ENCODE measurements at places on chromosomes 2 and 18.

DNA sequence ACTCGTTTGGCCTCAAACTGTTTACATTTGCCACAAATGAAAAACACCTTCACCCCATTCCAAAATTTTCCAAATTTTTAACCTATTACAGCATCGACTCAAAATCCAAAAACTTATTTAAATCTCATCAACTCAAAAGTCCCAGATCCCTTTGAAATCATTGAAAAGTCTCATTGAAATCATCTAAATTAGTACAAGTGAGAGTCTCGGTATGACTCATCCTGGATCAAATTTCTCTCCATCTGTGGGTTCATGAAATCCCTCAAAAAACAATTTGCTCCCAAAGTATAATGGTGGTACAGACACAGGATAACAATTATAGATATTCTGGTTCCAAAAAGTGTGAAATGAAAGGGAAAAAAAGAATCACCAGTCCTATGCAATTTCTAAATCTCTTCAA is 65.1 kb downstream of the LRP1B start:
- DNase-seq: no peak

GRCh38 chr2:178943745-178944144 is 106.2 kb downstream of the CCDC141 start:
- DNase-seq: no peak

DNA sequence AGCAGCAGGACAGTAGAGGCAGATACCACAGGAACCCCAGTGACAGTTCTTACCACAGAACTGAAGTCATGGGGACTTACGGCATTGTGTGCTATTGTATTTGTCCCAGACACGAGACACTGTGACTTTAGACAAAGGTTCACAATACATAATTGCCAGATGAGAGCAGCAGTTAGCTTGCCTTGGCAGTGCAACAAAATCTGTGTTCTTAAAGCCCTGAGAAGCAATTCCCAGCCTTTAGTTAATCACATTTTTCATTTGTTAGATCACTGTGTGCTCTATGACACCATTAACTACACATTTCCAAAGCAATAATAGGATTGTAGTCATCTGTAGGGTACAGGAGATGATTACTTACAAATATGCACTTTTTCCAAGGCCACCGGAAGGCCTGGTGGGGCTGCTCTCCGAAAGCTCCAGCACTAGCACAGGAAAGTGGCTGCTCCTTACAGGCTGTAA is 97.5 kb upstream of the LDLRAD4 start:
- peak; percentile 77 for DNase-seq

DNA sequence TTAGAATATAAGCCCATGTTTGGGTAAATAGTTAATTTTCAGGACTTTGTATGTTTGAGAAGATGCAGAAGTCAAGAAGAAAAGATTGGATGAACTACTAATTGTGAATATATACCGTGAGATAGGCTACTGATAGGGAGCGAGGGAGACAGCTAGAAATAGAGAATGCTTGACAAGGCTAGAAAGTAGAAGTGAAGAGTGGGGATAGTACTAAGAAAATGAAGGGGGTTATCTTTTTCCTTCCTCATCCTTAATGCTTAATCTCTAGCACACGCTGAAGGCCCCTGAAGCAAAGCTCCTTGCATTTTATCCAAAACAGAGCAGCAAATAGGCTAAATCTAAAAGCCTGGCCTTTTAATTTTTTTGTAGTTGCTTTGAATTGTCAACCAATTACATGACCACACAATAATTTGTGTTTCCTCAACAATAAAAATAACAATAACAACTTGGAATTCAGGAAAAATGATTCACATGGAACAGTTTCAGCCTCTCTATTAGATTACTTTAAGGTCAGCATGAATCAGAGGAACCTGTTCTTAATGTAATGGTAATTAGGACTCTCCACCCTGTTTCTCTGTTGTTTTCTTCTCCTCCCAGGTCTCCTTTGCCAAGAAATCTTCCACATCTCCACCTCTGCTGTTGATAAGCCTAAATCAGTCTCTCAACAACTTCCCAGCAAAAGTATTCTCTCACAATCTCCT is 1071.3 kb upstream of the ZEB2 start:
- DNase-seq: no peak

- no peak for DNase-seq
Observed at GRCh38 chr2:183134016-183134415, 9.8 kb downstream of the NUP35 start.

DNA sequence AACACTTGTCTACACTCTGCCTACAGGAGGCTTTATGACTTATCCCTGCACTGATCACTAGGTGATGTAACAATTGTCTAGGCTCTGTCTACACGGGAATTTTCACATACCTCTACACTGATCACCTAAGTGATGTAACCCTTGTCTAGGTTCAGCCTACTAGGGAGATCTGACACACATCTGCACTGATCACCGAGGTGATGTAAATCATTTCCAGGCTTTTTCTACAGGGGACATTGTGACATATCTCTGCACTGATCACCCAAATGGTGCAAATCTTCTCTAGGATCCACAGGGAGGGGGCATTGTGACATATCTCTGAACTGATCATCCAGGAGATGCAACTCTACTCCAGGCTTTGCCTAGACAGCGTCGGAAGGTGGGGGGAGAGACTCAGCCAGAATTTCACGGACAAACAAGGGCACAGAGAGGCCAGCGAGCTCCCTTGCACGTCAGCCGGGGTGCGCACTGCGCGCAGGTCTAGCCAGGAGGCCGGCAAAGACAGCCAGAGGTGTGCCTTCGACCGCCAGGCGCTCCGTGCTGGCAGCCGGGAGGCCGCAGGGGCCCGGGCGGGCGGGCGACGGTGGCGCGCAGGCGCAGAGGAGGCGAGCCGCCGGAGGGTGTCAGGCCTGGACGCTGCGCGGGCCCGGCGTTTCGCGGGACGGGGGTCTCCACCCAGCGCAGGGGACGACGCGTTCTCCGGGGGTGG is 46.9 kb upstream of the USP14 start:
- peak; percentile 70 for DNase-seq

DNA sequence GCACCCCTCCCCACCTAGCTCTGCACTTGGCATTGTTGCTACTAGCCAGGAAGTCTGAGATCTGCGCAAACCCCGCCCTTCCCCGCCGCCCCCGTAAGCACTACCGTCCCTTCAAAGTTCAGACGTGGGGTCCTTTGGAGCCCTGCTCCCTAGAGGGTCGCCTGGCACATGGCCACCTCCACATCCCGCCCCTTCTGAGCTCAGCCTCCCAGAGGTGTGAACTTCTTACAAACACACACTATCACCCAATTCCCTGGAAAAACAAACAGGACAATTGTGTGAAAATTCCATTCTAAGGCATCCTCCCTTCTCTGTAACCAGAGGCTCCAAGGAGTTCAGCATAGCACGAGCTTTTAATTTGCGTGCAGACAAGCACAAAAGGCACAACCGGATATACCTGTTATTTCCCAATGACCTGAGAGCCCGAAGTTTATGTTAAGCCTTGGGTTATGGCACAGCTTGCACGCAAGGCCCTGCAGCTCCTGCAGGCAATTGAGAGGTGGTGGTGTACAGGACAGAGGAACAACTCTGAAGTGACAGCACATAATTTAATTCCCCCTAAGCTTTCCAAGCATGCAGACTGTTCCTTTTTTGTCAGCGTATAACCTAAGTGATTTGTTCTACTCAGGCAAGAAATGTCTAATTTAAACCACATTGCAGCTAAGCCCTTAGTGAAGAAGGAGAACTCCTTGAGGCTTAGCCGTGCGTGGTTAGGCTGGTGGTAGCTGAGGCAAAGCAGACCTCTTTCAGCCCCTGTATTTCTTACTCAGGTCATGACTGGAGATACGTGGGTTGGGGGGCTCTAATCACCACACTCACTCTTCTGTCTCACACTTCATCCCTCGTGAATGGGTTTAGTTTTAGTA is 20.3 kb upstream of the CYP1B1 start:
- DNase-seq: peak; percentile 98

DNA sequence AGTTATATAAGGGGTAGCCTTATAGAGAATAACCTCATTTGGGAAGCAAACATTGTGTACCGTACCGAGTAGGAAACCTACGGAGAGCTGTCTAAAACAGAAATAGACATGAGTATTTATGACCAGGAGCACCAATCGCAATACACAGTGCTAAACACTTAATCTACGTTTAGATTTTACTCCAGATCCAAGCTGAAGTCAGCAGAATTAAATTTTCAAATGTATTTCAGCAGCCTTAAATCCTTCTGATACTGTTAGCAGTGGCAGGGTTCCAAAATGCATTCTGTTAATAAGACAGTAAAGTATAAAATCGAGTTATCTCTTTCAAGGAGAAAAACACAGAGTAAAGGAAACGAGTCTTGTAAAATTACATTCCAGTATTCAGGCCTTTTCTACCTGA is 118.1 kb upstream of the ZNF521 start:
- DNase-seq: no peak

GRCh38 chr2:139925903-139926302 is 1145.7 kb upstream of the NXPH2 start:
- DNase-seq: no peak

DNA sequence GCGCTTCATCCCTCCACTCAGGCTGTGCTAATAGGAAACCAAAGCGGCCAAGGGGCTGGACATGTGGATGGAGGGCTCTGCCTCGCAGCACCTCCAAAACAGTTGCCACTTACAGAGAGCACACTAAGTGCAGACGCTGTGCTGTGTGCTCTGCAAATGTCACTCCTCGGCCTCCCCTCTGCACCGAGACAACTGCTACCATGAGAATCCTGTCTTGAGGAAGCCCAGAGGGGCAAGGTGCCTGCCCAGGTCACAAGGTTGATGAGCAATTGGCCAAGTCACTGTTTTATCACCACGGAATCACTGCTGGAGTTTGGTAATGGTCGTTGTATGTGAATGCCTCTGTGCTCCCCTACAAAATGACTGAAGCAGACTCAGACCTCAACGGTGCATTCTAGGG is 132.2 kb downstream of the SEPTIN10 start:
- DNase-seq: no peak

- DNase-seq: peak; percentile 17
Observed at GRCh38 chr2:2271469-2271941, 59.6 kb downstream of the MYT1L start.

DNA sequence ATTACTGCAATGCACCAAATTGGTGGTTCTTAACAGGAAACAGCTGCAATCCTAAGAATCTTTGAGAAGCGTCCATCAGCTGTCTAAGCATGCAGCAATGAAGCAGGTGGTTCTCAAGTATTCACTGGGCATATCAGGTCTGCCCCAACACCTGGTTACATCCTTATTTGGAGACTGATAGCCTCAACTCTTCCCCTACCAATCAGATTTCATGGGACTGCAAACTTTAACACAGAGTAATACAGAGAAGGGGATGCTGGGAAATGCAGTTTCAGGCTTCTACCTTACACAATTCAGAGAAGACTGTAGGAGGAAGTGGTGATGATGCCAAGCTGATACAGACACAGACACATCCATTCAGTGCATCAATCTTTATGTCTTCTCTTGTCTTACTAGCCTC is 240.5 kb downstream of the BCL2 start:
- DNase-seq: no peak

- no peak for DNase-seq
Observed at GRCh38 chr18:76377359-76377756, 117.7 kb downstream of the ZNF516 start.

DNA sequence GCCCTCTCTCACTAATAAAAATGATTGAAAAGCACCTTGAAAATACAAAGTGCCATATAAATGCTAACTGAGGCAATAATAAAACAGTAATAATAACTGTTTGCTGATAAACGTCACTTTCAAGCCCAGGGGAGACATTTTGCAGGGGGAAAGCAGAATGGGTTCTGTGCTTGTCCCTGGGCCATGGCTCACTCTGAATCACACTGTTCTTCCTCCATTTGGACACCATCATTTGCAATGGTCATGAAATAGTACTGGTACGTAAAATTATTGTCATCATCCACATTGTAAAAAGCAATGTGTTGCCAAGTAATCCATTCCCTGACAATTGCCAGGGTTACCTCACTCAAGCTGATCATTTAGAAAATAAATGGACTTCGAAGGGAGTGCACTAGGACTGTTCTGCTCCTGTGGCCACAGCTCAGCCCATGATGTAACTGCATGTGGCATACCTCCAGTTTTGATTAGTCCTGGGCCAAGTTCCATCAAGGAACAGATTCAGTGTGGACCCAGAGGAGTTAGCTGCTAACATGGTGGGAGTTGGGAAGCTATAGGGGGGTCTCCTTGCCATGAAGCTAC is 508.8 kb upstream of the CELF4 start:
- DNase-seq: no peak

DNA sequence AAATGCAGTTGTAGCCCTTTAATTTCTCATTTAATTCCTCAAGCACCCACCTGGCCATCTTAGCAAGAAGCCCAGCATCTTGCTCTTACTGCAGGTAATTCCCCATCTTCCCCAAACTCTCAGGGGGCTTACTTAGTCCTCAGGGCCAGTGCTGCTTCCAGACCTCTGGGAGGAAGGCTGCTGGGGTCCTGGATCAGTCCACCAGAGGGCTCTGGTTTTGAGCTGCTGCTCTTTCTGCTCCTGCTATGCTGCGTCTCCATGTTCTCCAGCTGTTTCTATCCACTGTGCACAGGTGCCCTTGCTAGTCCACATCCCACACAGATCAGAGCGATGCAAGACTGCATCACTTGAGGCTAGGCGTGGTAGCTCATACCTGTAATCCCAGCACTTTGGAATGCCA is 34.5 kb upstream of the TMEM87B start:
- DNase-seq: no peak

GRCh38 chr2:75571730-75572430 is 11.1 kb upstream of the EVA1A start:
- DNase-seq: no peak

- no peak for DNase-seq
Observed at GRCh38 chr2:169736902-169737301, 3.3 kb downstream of the KLHL23 start.

DNA sequence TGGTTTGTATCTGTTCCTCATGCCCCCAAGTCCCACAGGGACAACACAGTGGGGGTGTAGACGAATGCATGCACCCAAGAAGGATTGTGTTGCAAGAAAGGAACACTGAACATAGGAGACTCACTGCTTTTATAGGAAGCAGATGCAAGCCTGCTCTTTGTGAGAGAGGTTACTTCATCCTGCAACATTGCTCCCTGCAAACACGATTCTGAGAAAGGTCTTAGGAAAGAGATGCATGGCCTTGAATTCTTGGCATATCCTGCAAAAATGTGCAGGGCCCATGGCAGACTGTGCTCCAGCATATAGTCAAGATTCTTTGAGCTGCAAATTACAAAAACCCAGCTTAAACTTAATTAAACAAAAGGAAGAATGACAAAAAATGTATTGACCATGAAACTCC is 312.2 kb upstream of the MGAT5 start:
- no peak for DNase-seq

All from fibroblast of skin of abdomen (primary cell).